ENCODE measurements at places on chromosomes 7 and 10.

GRCh38 chr10:15857107-15857575 lies 3.2 kb downstream of the MINDY3 start:
- DNase-seq, result no peak

GRCh38 chr10:129608653-129609052 lies 141.6 kb downstream of the MGMT start:
- DNase-seq, result no peak

DNA sequence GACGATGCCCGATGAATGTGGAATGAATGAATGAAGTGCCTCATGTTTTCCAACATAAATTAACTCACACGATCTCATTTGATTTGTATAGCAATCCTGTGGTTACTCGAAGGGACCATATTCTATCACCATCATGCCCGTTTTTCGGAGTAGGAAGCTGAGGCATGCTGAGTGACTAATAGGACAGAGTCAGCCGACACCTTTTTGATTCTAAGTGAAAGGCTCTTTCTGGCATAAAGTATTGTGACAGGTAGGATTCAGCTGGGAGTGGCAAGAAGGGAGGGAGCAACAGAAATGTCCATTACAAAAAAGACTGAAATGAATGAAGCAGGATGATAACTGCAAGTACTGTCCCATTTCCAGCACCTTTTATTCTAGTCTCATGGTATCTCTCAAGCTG lies 55.7 kb downstream of the KLRG2 start:
- no peak for DNase-seq

DNA sequence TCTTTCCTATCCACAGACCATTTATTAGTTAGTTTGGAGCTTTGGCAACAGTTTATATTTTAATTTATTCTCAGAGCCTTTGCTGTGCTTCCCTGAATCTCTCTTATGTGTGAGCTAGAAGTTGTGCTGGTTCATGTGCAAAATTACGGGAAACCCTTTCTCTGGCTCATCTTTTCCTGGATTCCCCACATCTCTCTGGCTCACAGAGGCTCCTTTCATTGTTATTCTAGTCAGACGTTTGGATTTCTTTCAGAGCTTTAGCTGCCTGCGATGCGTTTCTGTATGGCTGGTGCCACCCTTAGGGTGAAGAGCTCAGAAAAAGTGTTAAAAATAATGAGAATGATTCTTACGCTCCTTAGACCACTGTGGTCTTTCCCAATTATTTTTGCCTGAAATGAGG lies 53.3 kb downstream of the TPST1 start:
- no peak for DNase-seq

DNA sequence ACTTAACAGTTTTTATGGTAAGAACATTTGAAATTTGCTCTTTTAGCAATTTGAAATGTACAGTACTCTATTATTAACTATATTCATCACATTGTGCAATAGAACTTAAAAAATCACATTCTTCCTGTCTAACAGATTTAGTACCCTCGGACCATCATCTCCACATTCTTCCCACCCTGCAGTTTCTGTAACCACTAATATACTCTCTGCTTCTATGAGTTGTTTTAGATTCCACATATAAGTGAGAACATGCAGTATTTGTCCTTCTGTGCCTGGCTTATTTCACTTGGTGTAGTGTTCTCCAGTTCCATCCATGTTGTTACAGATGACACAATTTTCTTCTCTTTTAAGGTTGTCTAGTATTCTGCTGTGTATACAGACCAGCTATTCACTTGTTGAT lies 88.9 kb upstream of the SEC61G start:
- DNase-seq, result no peak

DNA sequence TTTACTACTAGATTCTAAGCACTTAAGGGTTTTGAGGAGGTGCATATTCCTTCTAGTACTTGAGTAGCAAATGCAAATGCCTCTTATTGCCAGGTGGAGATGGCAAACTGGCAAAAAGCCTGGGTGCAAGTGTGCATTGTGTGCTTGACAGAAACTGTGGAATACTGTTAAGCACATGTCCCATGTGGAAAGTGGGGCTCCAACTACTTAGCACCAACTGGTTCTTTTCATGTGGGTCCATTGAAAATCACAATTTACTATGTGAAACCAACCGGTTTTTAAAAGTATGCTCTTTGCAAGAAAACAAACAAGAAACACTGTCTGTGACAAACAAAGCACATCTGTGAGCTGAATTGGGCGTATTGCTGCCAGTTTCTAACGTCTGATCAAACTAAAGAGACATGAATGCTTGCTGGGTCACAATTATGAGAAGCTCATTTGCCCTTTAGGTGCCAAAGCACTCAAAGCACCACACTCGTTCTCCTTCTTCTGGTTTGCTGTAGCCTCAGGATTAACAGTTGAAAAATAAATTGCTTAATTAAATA lies 197.4 kb downstream of the SEMA3E start:
- no peak for DNase-seq

GRCh38 chr10:71230656-71231025 lies 18.3 kb downstream of the UNC5B start:
- no peak for DNase-seq

DNA sequence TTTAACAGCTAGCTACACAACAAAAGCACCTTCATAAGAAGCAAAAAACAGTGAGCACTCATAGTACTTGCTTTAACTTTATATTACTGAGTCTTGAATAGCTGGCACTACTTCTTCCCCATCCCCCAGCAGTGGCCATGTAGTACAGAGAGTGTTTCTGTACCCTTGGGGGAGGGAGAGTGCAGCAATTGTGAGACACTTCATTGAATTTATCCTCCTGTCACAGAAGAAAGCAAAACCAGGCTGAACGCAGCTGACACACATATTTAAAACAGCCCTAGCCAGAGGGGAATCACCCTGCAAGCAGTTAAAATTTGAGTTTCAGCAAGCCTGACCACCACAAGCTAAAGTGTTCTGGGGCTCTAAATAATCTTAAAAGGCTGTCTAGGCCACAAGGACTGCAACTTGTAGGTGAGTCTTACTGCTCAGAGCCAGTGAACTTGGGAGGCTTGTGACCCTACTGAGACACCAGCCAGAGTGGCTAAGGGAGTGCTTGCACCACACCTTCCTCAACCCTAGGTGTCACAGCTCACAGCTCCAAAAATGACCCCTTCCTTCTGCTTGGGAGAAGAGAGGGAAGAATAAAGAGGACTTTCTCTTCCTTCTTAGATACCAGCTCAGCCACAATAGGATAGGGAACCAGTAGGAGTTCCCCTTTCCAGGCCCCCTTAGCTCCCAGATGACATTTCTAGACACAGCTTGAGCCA lies 97.7 kb upstream of the MEOX2 start:
- no peak for DNase-seq

DNA sequence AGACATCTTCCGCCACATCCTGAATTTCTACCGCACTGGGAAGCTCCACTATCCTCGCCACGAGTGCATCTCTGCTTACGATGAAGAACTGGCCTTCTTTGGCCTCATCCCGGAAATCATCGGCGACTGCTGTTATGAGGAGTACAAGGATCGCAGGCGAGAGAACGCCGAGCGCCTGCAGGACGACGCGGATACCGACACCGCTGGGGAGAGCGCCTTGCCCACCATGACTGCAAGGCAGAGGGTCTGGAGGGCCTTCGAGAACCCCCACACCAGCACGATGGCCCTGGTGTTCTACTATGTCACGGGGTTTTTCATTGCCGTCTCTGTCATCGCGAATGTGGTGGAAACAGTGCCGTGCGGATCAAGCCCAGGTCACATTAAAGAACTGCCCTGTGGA lies 1.9 kb downstream of the KCND2 start:
- no peak for DNase-seq

- DNase-seq, result no peak
These were observed 214.3 kb downstream of the DGKB start for GRCh38 chr7:14688208-14688607.

GRCh38 chr7:134329614-134330346 lies 13.1 kb upstream of the SLC35B4 start:
- DNase-seq, result no peak

- DNase-seq, result peak; percentile 26
These were observed 1.1 kb upstream of the TRIP6 start for GRCh38 chr7:100865938-100866728.

DNA sequence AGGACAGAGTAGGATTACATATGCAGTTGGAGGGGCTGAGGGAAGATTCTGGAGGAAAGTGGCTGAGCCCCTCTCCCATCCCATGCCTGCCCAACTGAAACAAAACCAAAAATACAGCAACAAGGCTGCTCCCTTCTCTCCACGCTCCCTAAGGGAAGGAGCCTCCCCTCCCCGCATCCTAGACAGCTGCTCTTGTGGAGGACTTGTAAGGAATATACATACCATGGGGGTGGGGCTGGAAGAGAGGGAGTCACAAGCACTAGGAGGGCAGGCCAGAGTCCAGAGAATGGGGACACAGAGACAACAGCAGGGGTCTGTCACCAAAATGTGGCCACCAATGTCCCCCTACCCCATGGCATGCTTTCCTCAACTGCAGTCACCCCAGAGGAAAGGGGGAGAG lies 13.2 kb downstream of the LDB1 start:
- no peak for DNase-seq

GRCh38 chr7:24455813-24456525 lies 117.3 kb upstream of the PALS2 start:
- no peak for DNase-seq

GRCh38 chr10:21993360-21994001 lies 10.0 kb downstream of the DNAJC1 start:
- no peak for DNase-seq

DNA sequence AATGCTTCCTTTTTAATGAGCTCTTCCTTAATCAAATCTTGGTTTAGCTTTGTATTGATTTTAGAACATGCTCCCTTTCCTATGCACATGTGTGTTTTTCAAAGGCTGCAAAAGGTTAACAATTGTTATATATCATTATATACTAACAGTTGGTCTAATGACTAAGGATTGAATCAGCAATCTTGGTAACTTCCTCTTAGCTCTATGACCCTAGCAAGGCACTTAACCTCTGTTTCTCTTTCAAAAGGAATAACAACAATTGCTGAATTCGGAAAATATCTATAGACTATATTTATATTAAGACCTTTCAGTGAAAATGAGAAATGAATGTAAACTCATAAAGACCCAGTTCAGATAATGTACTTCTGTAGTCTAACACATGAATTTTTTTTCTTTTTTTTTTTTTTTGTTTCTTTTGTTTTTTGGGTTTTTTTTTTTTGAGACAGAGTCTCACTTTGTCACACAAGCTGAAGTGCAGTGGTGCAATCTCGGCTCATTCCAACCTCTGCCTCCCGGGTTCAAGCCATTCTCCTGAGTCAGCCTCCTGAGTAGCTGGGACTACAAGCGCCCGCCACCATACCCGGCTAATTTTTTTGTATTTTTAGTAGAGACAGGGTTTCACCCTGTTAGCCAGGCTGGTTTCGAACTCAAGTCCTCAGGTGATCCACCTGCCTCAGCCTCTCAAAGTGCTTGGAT lies 48.8 kb downstream of the HOXA1 start:
- no peak for DNase-seq

- no peak for DNase-seq
These were observed 351.4 kb downstream of the MDFIC start for GRCh38 chr7:115273139-115273772.

GRCh38 chr7:2838873-2839578 lies 5.1 kb downstream of the GNA12 start:
- DNase-seq, result no peak

DNA sequence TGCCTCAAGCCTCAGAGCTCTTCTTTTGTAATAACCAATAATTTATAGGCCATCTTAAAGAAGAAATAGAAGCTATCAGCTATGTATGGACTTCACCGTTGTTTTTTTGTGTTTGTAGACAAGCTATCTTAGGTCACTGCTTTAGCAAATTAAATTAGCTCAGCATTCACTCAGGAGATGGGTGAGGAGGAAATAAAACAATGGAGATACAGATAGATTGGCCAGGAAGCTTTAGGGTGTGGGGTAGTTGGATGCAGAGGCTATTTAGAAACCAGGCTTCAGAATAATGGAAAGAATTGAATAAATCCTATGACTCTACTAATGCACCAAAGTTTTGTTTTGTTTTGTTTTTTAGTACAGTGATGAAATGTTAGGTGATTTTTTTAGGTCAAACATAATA lies 66.1 kb downstream of the MDFIC start:
- no peak for DNase-seq

DNA sequence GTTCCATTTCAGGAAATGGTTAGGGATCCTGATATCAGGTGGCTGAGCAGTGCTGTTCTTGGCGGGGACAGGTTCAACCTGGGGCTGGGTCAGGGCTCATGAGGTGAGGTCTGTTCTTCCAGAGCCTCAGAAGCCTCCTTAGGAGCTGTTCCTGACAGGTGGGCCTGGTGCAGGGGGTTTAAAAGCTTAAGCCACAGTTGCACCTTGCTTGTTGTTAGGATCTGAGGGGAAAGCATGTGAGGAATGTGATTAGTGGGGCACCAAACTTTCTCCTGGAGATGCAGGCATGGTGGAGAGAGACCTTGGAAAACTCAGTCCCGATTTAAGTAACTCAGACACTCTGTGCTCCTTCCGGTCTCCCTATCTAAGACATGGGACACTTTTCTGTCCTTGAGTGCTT lies 18.7 kb upstream of the CRHR2 start:
- no peak for DNase-seq

DNA sequence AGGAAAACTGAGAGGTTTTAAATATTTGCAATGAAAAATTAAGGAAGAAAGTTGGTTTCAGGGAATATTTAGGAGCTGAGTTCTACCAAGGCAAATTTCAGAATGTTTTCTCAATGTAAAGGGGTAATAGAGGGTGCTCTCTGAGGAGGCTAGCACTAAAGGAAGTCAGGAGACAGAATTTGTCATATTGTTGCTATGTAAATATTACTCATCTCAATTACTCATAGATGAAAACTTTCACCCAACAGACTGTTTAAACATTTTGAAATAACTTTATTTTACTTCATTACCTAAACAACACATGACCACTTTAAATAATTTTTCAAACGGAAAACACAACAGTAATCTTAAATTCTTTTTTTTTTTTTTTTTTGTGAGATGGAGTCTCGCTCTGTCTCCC lies 274.8 kb upstream of the NRG3 start:
- no peak for DNase-seq

DNA sequence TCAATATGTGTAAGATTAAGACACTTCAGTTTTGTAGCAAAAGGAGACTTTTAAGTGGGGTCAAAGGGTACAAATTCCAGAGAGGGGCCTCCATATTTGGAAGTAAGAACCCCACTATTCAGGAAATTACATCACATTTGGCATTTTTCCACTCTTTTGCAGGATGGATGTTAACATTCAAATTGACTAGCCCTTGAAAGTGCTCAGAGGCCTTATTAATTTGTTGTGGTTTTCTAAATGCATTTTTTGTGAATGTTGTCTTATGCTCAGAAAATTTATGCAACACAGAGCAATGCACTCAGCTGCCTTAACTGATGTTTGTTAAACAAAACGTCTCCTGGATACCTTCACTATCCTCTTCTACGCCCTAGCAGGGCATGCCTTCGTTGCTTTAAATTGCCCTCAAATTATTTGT lies 50.9 kb upstream of the PDLIM1 start:
- DNase-seq, result no peak

DNA sequence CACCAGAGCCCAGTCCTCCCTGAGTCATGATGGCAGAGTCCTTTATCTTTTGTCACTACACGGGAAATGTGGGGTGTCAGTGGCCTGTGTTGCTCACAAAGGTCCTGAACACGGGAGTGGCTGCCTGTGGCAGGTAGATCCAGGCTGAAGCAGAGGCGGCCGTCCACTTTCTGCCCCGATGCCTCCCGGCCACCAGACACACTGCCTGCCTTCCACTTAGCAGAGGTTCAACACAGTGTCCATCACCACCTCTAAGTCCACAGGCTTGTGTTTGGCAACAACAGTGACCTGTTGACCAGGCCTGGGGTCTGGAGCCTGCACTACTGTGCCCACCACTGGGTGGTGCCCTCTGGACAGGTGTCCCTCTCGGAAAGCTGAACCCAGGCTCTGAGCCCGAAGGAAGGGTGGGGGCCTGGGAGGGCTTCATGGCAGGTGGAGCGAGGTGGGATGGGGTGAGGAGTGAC lies 49.9 kb upstream of the CAMK2B start:
- DNase-seq, result no peak

Measured in effector CD8-positive, alpha-beta T cell (primary cell).